ENCODE measurements at places on chromosomes 7 and 10. TPM values are rescaled to one million over a fixed set of nuclear protein-coding genes. Genes with fewer than 3 reads are reported as not detected.

DNA sequence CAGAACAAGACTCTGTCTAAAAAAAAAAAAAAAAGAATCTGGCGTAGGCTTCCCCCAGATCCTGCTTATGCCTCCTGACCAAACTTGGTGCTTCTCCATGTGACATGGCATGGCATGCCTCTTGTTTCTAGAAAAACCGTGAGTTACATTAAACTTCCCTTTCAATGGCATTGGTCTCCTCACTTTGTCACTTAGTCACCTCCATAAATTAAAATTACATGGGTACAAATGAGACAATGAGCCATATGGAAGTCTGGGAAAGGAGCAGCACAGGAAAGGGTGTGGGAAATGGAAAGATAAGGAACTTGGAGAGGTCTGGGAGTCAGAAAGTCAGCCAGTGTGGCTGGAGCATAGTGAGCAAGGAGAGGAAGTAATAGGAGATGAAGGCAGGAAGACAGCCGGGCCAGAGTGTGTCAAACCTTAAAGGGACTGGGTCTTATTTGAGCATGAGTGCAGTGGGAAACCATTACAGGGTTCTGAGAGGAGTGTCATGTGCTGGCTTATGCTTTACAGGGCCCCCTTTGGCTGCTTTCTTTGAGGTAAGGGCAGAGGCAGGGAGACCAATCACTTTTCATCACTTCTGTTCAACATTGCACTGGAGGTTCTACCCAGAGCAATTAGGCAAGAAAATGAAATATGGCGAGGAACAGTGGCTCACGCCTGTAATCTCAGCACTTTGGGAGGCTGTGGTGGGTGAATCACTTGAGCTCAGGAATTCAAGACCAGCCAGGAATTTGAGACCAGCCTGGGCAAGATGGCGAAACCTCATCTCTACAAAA is 21.3 kb upstream of the ZMIZ2 start:
- peak; percentile 89 for DNase-seq

DNA sequence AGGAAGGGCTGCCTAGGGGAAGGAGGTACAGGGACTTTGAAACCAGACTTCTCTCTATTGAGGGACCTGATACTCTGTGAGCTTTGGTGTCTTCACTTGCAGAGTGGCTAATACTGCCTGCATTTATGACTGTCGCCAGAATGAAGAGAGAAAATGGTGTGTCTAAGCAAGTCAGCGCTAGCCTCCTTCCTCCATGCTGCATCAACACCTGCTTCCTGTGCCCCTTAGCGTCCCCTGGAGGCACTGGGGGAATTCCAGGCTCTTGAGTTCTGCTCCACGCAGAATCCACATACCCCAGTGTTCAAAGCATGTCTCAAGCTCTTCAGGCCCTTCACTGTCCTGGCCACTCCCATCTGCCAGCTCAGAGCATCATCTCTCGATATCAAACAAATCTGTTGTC is 140.5 kb downstream of the PKD1L1 start:
- DNase-seq: no peak

GRCh38 chr7:5470167-5470532 is 46.5 kb upstream of the TNRC18 start:
- no peak for DNase-seq

DNA sequence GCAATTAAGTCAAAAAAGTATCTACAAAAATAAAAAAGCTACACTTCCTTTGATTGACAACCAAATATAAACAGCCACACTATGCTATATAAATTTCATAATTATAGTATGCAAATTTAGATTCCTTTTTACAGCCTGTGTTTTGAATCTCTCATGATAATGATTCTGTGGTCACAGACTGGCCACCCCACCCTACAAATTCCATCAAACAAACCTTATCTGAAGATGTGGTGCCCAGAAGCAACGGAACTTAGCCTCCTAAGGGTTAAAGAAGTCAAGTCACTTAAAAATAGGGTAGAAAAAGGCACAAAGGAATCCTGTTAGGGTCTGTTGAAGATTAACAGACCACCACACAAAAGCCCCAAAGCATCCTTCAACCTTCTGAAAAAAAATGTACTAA is 351.8 kb downstream of the INHBA start:
- DNase-seq: no peak

- no peak for DNase-seq
These were observed 310.4 kb upstream of the PHF14 start for GRCh38 chr7:10662982-10663884.

- no peak for DNase-seq
These were observed 8.5 kb upstream of the JAKMIP3 start for GRCh38 chr10:132057191-132057681.

DNA sequence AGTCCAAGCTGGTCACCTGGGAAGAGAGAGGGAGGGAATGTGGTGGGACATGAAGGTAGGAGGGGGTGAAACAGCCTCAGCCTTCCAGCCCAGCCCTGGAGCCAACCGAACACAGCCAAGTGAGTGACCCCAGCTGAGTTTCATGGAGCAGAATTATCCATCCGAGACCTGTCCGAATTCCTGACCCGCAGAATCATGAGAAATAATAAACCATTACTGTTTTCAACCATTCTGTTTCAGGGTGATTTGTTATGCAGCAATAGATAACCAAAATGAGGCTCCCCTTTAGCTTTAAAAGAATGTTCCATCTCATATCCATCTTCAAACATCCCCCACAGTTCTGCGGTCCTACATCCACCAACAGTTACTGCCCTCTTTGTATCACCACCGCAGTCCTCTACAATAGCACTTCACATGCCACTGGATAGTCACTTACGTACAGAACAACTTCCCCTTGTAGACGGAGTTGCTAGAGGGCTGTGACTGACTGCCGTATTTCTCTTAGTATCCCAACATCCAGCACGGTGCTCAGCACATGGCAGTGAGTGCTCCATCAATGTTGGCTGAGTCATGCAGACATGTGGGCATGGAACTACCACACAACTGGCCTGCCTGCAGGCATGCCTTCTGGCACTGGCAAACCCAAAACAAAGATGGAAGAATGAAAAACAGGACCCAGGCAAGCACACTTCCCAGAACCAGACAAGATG is 18.5 kb downstream of the KIAA1549 start:
- no peak for DNase-seq

- no peak for DNase-seq
These were observed 153.5 kb upstream of the MTPN start for GRCh38 chr7:136130511-136131303.

DNA sequence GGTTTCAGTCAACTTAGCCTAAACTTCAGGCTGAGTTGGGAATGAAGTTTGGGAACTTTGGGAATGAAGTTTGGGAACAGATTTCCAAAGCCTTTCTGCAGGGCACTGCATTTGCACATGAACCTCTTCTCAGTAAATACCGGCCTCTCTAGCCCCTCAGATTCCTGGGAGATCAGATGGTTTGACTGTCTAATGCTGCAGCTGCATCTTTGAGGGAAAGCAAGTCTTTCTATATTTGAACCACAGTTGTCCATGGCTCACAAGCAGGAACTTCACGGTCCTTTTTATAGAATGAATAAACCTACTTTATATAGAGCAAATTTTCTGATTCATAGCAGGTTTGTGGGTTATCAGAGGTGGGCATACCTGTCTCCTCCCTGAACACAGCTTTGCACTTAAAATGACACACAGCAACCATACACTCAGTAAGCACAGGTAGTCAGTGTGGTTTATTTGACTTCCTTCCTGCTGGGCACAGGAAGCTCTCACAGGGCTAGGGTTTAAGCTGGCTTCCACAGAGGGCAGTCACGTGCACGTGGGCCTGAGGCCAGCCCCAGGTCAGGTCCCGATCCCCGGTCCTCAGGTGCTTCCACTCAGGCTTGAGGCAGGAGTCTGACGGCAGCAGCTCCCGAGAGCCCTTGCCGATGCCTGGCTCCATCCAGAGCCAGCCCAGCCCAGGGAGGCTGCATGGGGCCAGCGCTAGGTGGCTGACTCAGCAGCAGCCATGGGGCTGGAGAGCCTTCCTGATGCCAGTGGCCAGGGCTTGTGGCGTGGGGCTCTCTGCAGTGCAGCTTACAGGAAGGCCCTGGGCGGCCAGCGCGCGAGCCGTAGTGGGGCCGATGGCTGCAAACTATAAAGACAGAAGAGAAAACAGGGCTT is 12.8 kb upstream of the MMP21 start:
- DNase-seq: no peak

GRCh38 chr7:45203936-45204445 is 46.4 kb downstream of the RAMP3 start:
- no peak for DNase-seq

DNA sequence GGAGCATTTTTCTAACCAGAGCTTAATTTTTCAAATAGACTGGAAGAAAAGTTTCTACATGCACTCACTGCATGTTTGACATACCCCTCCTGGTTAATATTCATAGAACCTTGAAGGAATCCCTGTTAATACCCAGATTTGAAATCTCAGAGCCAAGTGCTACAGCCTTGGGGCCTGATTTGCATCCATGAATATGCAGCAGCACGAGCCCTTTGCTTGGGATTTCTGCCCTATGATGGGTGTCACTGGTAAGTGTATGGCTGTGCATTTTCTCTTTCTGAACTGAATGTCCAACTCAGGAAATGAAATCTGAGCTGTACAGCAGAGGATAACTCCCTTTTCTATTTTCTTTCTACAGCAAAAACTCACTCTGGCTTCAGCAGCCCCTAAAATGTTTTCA is 1157.5 kb downstream of the XPNPEP1 start:
- DNase-seq: no peak

DNA sequence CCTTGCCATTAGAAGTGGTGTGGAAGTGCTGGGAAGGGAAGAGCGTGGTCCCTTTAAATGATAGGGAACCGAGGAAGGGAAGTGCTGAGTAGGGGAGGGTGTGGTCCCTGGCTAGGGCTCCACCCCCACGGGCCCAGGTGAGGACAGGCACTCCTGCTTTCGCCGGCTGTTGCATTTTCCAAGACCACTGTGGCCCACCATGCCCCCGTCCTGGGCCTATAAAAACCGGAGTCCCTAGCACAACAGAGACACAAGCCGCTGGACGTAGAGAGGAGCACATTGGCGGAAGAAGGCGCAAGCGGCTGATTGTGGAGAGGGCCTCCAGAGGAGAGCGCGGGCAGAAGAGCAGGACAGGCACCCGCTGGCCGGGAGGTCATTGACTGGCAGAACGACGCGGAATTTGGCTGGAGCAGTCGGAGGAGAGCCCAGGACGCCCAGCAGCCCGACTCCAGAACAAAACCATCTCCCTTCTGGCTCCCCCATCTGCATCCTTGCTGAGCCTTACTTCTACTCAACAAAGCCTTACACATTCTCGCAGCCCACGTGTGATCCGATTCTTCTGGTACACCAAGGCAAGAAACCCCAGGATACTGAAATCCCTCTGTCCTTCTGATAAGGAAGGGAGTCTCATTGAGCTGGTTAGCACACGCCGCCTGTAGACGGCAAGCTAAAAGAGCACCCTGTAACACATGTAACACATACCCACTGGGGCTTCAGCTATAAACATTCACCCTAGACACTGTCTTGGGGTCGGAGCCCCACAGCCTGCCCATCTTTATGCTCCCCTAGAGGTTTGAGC is 146.2 kb upstream of the LYZL1 start:
- DNase-seq: peak; percentile 28

DNA sequence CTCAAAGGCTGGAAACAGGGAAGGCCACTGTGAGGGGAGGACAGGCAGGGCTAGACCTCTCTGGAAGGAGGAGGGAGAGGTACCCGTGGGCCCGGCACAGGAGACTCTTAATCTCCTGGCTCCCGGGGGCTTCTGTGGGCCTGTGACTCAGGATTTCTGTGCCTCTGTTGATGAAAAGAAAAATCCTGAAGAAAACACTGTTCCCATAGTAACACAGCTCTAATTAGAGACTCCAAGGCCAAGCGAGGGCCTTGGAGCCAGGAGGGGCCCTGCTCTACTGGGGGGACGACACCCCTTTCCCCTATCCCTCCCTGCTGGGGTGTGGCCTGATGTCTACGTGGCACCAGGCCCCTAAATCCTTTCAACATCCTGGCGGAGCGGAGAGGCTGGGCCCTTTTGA is 174.1 kb upstream of the TNRC18 start:
- peak; percentile 36 for DNase-seq

DNA sequence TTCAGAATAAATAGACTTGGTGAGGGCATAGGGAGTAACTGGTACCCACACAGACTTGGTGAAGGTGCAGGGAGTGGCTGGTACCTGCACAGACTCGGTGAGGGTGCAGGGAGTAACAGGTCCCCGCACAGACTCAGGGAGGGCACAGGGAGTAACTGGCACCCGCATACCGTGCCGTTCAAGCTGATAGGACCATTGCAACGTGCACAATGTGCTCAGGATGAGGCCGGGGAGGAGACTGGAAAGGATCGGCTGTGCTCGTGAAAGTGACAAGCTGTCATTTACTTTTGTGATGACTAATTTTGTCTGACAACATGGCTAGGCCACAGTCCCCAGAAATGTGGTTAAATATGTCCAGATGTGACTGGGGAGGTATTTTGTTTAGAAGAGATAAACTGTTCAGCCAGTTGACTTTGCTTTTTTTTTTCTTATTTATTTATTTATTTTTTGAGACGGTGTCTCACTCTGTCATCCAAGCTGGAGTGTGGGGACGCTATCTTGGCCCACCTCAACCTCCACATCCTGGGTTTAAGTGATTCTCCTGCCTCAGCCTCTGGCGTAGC is 76.2 kb upstream of the NMT2 start:
- DNase-seq: no peak

GRCh38 chr10:5800782-5801181 is 12.5 kb downstream of the GDI2 start:
- no peak for DNase-seq

- peak; percentile 33 for DNase-seq
These were observed 718 bp upstream of the FZD1 start for GRCh38 chr7:91263384-91264045.

DNA sequence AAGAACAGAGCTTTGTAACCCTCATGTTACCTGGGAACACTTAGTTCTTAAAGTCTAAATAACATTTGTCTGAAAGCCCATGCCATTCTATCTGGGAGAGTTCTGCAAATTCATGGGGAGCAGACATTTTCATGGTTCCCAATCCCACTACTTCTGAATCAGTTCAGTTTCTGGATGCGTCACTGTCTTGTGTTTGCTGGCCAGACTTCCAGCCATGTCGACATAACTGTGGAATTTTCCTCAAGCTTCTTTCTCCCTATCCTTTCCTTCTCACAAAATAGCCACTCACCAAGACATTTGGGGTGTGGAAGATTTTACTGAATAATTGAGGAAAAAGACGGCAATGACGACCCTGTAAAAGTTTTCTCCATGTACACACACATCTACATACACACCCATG is 272.5 kb downstream of the NEBL start:
- DNase-seq: peak; percentile 20

GRCh38 chr10:113228530-113228929 is 278.5 kb downstream of the TCF7L2 start:
- DNase-seq: peak; percentile 32

- peak; percentile 6 for DNase-seq
These were observed 563.0 kb downstream of the PARD3 start for GRCh38 chr10:34252111-34252510.

The TSPAN33 gene
- total RNA-seq: 13.4 TPM

The GNG11 gene
- total RNA-seq: 8.4 TPM

The STEAP2 gene
- 2.9 TPM for total RNA-seq

The SPACDR gene
- total RNA-seq: 1.6 TPM

The ZNF12 gene
- 31.6 TPM for total RNA-seq

The DGKB gene
- 0.86 TPM for total RNA-seq

The FBXL13 gene
- 1.8 TPM for total RNA-seq

The ZWINT gene
- 32.8 TPM for total RNA-seq

The OIT3 gene
- 7.0 TPM for total RNA-seq

The UBTD1 gene
- total RNA-seq: 13.5 TPM

The PRKAR1B gene
- 40.2 TPM for total RNA-seq

The BAIAP2L1 gene
- 11.6 TPM for total RNA-seq

The ZNF503 gene
- total RNA-seq: 110 TPM

The LRRC17 gene
- 9.7 TPM for total RNA-seq

The IDI2 gene
- total RNA-seq: not detected
